ENCODE measurements at places on chromosomes 6 and 20. TPM values are rescaled to one million over a fixed set of nuclear protein-coding genes. Genes with fewer than 3 reads are reported as not detected.

- no peaks in the 10 kb centered on the region for H3K27me3 ChIP-seq
- no peaks in the 10 kb centered on the region for H3K4me1 ChIP-seq
- H3K27ac ChIP-seq: no peak overlapping the region
- DNase-seq: no peak
- no peak overlapping the region for H3K4me3 ChIP-seq
- peaks cover 4% of the 10 kb centered on the region for H3K36me3 ChIP-seq
Measured at GRCh38 chr20:35339007-35339406, 46.8 kb upstream of the FAM83C start.

The EPB41L1 gene
- total RNA-seq: 102 TPM

The FGD2 gene
- total RNA-seq: 27.5 TPM

The VWA7 gene
- total RNA-seq: 0.68 TPM

DNA sequence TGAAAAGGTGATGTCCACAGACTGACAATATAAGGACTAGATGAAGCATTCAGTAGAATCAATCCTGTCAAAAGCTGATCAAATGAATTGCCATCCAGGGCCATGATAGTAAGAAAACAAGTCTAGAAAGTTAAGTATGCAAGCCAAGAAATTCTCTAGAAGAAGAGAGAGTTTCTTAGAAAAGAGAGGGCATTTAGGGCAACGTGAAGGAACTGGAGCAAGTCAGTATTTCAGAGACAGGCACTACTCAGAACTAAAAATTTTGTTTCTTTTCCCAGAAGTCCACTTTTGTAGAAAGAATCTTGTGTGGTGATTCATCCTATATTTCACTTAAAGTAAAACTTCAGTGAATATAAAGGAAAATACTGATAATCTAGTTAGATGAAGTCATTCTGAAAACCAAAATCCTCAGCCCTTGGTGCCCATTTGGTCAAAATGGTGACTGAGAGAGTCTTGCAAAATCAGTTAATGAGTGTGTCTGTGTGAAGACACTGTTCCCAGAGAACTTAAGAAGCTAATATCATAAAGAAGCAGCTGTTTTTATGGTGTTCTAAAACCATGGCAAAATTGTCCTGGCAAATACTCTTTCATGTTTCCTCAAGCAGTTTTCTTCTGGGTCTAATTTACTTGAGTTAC is 82.2 kb downstream of the COL19A1 start:
- DNase-seq: no peak
- no peaks in the 10 kb centered on the region for H3K36me3 ChIP-seq
- H3K4me1 ChIP-seq: no peaks in the 10 kb centered on the region
- no peak overlapping the region for H3K4me3 ChIP-seq

- H3K4me3 ChIP-seq: no peak overlapping the region
- DNase-seq: no peak
- H3K27ac ChIP-seq: no peak overlapping the region
- peaks cover 34% of the 10 kb centered on the region for H3K4me1 ChIP-seq
- H3K27me3 ChIP-seq: no peaks in the 10 kb centered on the region
Measured at GRCh38 chr20:33677991-33678702, 3.9 kb upstream of the NECAB3 start.

The PAK5 gene
- total RNA-seq: not detected

The IMPG1 gene
- not detected for total RNA-seq

- no peak overlapping the region for H3K27ac ChIP-seq
- no peak for DNase-seq
- no peaks in the 10 kb centered on the region for H3K4me1 ChIP-seq
- H3K4me3 ChIP-seq: no peak overlapping the region
- no peaks in the 10 kb centered on the region for H3K27me3 ChIP-seq
Measured at GRCh38 chr6:20306491-20306890, 94.2 kb upstream of the MBOAT1 start.

The TBX18 gene
- total RNA-seq: 85.4 TPM

DNA sequence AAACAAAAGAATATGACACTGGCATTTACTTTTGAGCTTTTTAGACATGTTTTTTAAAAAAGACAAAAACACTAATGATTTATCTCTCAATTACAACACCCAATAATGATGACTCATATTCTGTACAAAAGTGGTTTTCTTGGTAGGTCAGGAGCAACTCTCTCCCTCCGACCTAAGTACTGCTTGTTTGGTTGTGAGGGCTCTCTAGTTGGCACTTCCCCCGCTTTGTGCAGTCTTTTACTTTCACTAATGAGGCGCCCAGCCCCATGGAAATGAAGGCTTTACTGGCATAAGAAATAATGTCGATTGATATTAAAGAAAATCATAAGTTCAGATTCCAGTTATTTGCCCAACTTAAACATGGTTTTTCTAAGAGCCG is 1.3 kb downstream of the KPNA5 start:
- no peaks in the 10 kb centered on the region for H3K27me3 ChIP-seq
- peaks cover 10% of the 10 kb centered on the region for H3K4me1 ChIP-seq
- no peaks in the 10 kb centered on the region for H3K36me3 ChIP-seq
- H3K4me3 ChIP-seq: peak overlapping the region; percentile 84
- peak overlapping the region; percentile 14 for H3K27ac ChIP-seq

The C20orf144 gene
- not detected for total RNA-seq

The STX11 gene
- total RNA-seq: 12.1 TPM

DNA sequence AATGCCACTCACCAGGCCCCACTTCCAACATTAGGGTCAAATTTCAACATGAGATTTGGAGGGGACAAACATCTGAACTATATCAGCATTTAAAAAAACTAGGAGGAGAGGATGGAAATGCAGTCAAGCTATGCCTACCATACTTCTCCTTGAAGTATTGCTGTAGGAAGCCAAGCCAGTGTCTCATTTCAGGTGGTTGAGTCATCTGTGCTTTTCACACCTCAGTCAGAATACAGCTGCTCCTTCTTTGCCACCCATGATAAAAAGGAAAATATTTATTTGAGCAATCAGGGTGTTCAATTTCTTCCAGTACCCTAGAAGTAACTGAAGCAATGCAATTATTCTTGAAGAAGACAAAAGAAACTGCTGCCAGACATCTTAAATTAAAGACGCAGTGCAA is 47.0 kb upstream of the EEF1E1 start:
- H3K27ac ChIP-seq: no peak overlapping the region
- no peak for DNase-seq
- no peak overlapping the region for H3K4me3 ChIP-seq
- H3K4me1 ChIP-seq: no peaks in the 10 kb centered on the region
- no peaks in the 10 kb centered on the region for H3K36me3 ChIP-seq
- no peaks in the 10 kb centered on the region for H3K27me3 ChIP-seq

The HSPA12B gene
- 6.5 TPM for total RNA-seq

The SLC4A11 gene
- total RNA-seq: 0.27 TPM

DNA sequence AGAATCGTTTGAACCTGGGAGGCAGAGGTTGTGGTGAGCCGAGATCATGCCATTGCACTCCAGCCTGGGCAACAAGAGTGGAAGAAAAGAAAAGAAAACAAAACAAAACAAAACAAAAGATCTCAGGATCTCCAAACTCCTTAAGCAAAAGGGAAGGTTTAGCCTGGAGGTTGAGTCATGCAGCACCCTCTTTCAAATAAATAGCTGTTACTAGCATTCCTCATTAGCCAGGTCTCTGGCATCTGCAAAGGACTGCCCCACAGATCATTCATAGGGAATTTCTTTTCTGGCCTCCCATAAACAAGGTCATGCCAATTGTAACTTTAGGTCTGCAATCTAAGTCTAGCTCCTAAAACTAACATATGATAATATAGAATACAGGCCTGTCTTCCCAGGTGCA is 37.2 kb downstream of the EDN1 start:
- no peaks in the 10 kb centered on the region for H3K27me3 ChIP-seq
- no peak overlapping the region for H3K4me3 ChIP-seq
- H3K4me1 ChIP-seq: peaks cover 9% of the 10 kb centered on the region

DNA sequence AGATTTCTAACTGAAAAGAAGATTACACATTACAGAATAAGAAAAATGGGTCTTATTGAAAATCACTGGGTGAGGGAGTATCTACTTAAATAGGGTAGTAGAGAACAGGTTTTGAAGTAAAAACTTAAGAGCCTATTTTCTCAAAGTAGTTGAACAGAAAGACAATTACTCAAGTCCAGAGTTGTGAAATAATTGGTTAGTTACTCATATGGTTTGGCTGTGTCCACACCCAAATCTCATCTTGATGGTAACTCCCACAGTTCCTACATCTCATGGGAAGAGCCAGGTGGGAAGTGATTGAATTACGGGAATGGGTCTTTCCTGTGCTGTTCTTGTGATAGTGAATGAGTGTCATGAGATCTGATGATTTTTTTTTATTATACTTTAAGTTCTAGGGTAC is 1035.3 kb upstream of the GJE1 start:
- H3K27ac ChIP-seq: no peak overlapping the region
- H3K4me1 ChIP-seq: no peaks in the 10 kb centered on the region
- DNase-seq: no peak
- H3K4me3 ChIP-seq: no peak overlapping the region

Data from thoracic aorta (tissue), 2 donors.